ENCODE measurements at places on chromosomes 2 and 18. TPM values are rescaled to one million over a fixed set of nuclear protein-coding genes. Genes with fewer than 3 reads are reported as not detected.

Gene NEB
- 1.0 TPM for total RNA-seq

Gene REG3G
- total RNA-seq, result not detected

Gene R3HDM1
- 22.7 TPM for total RNA-seq

Gene MMADHC
- total RNA-seq, result 127 TPM

Gene GTF2A1L
- not detected for total RNA-seq

Gene CNTNAP5
- 0.35 TPM for total RNA-seq

Gene AQP12B
- 7.9 TPM for total RNA-seq

Gene RFX8
- total RNA-seq, result not detected

Gene CTLA4
- total RNA-seq, result 0.56 TPM

Gene RBM44
- total RNA-seq, result 0.48 TPM

Gene TLK1
- 69.5 TPM for total RNA-seq

Gene TMEM214
- 121 TPM for total RNA-seq

Gene KCNG2
- 0.32 TPM for total RNA-seq

Gene VAMP5
- 16.9 TPM for total RNA-seq

Gene FSIP2
- total RNA-seq, result 4.4 TPM

Gene SLC5A7
- total RNA-seq, result not detected

Gene BCL2L11
- 31.7 TPM for total RNA-seq

Gene HES6
- total RNA-seq, result 55.6 TPM

Gene ZNF804A
- 0.13 TPM for total RNA-seq

Gene ABCG5
- total RNA-seq, result 0.29 TPM

Gene ITGA4
- 6.7 TPM for total RNA-seq

Gene TTLL4
- 27.5 TPM for total RNA-seq

Measured in colonic mucosa (tissue), 4 donors.